ENCODE measurements at places on chromosomes 4 and X. TPM values are rescaled to one million over a fixed set of nuclear protein-coding genes. Genes with fewer than 3 reads are reported as not detected.

Gene MID1
- polyA plus RNA-seq = 30.2 TPM

Gene MXRA5
- 7.5 TPM for polyA plus RNA-seq

Gene LETM1
- polyA plus RNA-seq = 18.1 TPM

Gene UGT2B28
- not detected for polyA plus RNA-seq

Gene GSTCD
- 15.0 TPM for polyA plus RNA-seq

Gene SMIM10L2A
- 10.6 TPM for polyA plus RNA-seq

Gene TCEAL6
- 0.40 TPM for polyA plus RNA-seq

Gene ATOH1
- not detected for polyA plus RNA-seq

Gene UNC5C
- polyA plus RNA-seq = 36.7 TPM

Gene PDCL2
- not detected for polyA plus RNA-seq

Gene RASL11B
- 45.0 TPM for polyA plus RNA-seq

Gene S100G
- polyA plus RNA-seq = not detected

Gene MAPK10
- 50.7 TPM for polyA plus RNA-seq

Gene GLRA3
- polyA plus RNA-seq = not detected

Gene COX7B2
- not detected for polyA plus RNA-seq

Gene BMPR1B
- polyA plus RNA-seq = 25.4 TPM

Gene ASB12
- polyA plus RNA-seq = 0.57 TPM

Gene BLTP1
- polyA plus RNA-seq = 78.5 TPM

Gene SORBS2
- 69.3 TPM for polyA plus RNA-seq

Gene MAGEA11
- not detected for polyA plus RNA-seq

Gene CLDN22
- polyA plus RNA-seq = 0.47 TPM

Gene CXCL9
- polyA plus RNA-seq = 0.14 TPM

Gene ENOX2
- polyA plus RNA-seq = 22.0 TPM

Gene ZFP42
- 1.7 TPM for polyA plus RNA-seq

Gene UVSSA
- 6.9 TPM for polyA plus RNA-seq

Gene RNF128
- polyA plus RNA-seq = 12.0 TPM

Gene CD40LG
- 0.08 TPM for polyA plus RNA-seq

Gene PCYT1B
- polyA plus RNA-seq = 2.9 TPM

Gene NPY5R
- polyA plus RNA-seq = 4.7 TPM

Gene CLGN
- polyA plus RNA-seq = 3.8 TPM

Gene XG
- polyA plus RNA-seq = 0.26 TPM

Gene SLC25A4
- 48.9 TPM for polyA plus RNA-seq

Gene PPEF2
- not detected for polyA plus RNA-seq

Gene CD38
- 1.7 TPM for polyA plus RNA-seq

Gene COPS4
- polyA plus RNA-seq = 85.5 TPM

Gene EOLA2
- polyA plus RNA-seq = 27.8 TPM

Gene FAM13A
- 33.2 TPM for polyA plus RNA-seq

Gene CTAG2
- polyA plus RNA-seq = not detected

Gene RS1
- 0.06 TPM for polyA plus RNA-seq

Gene YIPF7
- polyA plus RNA-seq = 0.38 TPM

Gene IL2
- polyA plus RNA-seq = not detected

Gene CENPVL1
- 0.27 TPM for polyA plus RNA-seq

Gene NEUROG2
- polyA plus RNA-seq = not detected

Gene UGT2B10
- 0.40 TPM for polyA plus RNA-seq

Gene C1QTNF7
- polyA plus RNA-seq = 19.8 TPM

Data from right renal pelvis (tissue), 4 donors.